CD8-positive, alpha-beta memory T cell (primary cell): ENCODE measurements at places on chromosomes 16 and 17.

DNA sequence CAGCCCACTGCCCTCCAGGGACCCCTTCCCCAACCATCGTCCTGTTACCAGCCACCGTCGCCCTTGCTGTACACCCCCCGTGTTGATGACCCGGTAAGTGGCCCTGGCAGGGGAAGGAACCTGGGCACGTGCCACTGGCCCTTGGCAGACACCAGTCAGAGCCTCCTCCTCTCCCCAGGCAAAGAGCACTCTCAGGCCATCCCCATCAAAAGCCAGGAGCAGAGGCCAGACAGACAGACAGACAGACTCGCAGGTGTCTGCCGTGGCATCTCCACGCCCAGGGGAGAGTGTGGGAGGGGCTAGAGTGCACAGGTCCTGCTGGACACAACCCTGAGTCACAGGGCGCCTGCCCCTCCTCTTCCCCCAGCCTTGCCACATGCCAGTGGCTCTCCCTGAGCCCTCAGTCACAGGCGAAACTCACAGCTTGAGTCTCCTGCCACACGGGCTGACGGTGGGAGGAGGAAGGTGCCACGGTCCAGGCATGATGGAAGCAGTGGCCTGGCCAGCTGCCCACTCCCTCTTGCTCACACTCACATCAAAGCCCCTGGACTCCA, 7.8 kb downstream of the CLCN7 start:
- DNase-seq, result no peak

DNA sequence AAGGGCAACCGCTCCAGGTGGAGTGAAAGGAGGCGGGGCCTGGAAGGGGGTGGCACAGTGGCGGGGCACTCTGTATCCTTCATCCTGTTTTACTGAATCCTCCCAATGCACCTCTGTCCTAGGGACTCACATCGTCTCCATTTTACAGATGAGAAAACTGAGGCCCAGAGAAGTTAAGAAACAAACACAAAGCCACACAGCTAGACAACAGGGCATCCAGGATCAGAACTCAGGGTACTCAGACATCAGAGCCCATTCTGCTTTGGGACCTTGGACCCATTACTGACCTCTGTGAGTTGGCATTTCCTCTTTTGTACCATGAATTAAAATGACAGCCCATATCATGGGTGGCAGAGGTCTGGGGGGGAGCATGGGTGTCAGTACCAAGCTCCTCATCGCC, 129.2 kb downstream of the CPPED1 start:
- DNase-seq, result no peak

- DNase-seq, result no peak
Observed at GRCh38 chr17:30091771-30092170, 24.8 kb upstream of the NSRP1 start.

- no peak for DNase-seq
Observed at GRCh38 chr16:11245988-11246387, 10.0 kb downstream of the SOCS1 start.

DNA sequence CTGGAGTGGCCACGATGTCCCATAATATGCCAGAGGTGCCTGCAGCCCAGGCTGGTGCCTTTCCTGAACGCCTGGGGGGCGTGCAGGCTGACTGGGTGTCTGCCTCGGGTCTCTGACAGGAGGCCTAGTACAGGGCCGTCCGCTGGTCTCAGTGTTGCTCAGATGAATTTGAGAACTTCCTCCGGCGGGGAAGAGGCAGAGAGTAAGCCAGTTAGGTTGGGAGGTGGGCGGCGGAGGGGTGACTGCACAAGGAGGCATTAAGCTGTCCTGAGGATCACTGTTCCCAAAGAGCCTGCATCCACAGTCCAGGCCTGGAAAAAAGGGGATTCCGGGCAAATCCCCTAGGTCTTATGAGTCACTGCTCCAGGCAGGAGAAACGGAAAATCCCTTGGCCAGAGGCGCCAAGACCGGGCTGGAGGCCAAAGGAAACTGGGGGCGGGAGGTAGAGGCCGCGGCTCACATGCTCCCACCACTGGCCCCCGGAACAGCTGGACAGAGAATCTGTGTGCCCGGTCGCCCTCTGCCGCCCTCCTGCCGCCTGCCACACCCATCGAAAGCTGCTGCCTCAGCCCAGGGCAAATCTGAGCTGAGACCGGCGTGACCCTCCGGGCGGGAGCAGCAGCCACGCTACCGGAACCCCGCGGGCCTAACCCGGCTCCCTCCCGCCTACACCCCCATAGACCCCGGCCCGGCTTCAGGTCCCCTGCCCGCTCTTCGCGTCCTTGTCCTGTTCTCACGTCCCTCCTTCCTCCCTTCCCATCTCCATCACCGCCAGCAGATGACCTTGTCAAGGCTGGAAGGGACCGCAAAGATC, 1.2 kb downstream of the TRIM47 start:
- DNase-seq, result no peak

DNA sequence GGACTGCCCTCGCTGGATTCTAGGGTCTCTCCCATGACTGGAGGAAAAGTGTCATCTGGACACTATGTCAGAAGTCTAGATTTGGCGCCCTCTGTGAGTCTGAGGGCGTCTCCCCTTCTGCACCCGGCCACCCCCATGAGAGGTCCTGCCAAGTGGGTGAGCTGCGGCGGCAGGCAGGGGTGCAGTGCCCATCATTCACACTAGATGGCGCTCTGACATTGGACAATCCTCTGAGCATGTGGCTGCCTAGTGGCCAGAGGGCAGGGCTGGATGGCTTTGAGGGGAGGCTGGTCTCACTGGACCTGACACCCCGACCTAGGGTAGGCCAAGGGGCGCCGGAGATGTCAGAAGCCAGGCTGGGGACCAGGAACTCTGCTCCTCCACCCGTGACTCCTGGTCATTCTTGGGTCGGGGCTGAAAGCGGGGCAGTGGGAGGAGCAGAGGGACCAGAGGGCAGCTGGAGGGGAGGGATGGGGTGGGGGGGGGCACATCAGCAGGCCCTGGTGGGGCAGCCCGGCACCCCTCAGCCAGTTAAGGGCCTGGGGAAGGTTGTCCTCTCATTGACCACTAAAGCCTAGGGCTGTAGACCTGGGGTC, 28.0 kb downstream of the MRM1 start:
- peak; percentile 69 for DNase-seq

GRCh38 chr17:48646183-48647102, 20.3 kb upstream of the HOXB9 start:
- DNase-seq, result peak; percentile 19
